ENCODE measurements at places on chromosomes 1 and 21.

GRCh38 chr1:224252479-224252878, 69.4 kb downstream of the DEGS1 start:
- DNase-seq: no peak

GRCh38 chr1:176216031-176216430, 8.9 kb upstream of the COP1 start:
- DNase-seq: no peak

DNA sequence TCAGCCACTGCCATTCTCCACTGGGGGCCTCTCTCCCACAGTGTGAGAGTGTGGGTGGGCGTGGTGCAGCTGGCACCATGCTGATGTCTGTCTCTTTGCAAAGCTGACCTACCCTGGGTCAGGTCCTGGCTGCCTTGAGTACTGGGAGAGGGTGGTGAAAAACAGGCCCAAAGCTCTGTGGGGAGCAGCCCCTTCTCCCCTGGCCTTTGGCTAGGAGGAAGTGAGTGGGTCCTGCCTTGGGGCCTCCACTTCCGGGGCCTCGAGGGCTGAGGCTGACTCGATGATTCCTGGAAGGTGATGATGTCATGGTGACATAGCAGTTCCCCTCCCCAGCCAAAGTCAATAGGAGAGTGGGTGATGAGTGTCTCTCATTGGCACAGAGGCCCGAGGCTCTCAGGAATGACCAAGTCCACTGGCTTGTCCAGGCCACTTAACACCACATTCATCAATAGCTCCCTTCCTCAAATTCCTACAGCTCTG, 53.0 kb downstream of the IER5 start:
- no peak for DNase-seq

GRCh38 chr1:205267306-205267902, 39.7 kb downstream of the TMCC2 start:
- DNase-seq: no peak

GRCh38 chr21:35323947-35324346, 274.8 kb upstream of the RUNX1 start:
- no peak for DNase-seq

GRCh38 chr1:186275822-186276221, 99.2 kb downstream of the TPR start:
- no peak for DNase-seq

- DNase-seq: no peak
Observed at GRCh38 chr1:10208537-10208936, 1.8 kb upstream of the KIF1B start.

DNA sequence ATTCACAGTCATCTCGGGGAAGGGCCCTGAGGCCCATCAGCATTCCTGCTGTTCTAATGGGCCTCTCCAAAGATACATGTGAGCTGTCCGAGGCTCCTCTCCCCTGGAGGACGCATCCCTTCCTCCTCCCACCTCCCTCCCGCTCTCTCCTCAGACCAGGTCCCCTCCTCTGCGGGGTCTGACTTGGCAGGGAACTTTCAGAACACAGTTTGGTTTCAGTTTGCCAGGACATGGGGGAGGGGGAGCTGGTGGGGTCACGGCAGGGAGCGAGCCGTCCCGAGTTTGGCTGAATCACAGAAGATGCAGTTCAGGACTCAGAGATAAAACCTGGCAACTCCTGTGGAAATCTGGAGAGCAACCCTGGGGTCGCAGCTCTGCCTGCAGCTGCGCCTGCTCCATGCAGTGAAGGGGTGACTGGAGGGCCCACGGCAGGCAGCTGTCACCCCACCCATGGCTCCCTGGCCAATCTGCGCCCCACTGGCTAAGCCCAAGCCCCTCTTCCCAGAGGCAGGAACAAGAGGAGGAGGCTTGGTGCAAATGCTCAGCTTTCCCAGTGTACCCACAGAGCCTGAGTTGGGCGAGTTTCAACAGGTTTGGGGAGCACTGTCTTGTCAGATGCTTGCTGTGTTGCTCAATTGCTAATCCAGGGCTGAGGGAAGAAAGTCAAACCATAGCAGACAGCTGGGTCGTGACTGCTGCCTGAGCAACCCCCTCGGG, 5.7 kb downstream of the WNT4 start:
- no peak for DNase-seq

DNA sequence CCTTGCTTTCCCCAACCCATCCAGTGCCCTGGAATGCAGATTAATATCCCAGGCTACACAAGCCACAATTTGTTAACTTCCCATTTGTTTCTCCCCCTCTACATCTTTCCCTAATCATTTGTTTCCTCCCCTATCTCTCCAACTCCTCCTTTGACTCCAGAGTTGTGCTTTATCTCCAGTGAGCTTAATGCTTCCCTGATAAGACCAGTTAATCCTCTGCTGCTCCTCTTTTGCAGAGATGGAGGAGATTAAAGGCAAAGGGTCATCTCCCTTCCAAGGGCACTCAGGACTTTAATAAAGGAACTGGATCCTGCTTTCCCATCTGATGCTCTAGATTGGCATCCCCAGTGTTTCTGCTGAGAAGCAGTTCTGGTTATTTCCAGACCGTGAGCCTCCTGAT, 7.1 kb downstream of the FAM78B start:
- DNase-seq: no peak

GRCh38 chr1:155107309-155108264, 20.1 kb upstream of the EFNA1 start:
- no peak for DNase-seq

Measured in activated gamma-delta T cell (primary cell).